ENCODE measurements at places on chromosomes 12 and 14.

GRCh38 chr12:5251092-5251491 lies 180.8 kb upstream of the NTF3 start:
- DNase-seq, result no peak

DNA sequence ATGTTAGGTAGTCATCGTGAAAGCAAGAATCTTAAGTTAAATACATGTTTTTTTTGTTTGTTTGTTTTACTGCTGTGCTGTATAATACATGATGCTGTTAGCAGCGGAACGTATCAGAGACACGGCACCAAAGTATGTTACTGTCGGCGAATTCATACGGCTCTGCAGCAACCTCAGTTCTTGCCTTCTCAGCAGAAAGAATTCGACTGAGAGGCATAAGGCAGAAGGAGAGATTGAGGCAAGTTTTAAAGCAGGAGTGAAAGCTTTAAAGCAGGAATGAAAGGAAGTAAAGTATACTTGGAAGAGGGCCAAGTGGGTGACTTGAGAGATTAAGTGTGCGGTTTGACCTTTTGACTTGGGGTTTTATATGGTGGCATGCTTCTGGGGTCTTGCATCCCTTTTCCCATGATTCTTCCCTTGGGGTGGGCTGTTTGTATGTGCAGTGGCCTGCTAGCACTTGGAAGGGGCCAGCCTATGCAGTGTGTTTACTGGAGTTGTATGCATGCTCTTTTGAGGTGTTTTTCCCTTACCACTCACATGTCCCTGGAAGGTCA lies 23.7 kb downstream of the LEMD3 start:
- no peak for DNase-seq

- no peak for DNase-seq
These were observed 77.6 kb downstream of the STAB2 start for GRCh38 chr12:103664626-103665025.

DNA sequence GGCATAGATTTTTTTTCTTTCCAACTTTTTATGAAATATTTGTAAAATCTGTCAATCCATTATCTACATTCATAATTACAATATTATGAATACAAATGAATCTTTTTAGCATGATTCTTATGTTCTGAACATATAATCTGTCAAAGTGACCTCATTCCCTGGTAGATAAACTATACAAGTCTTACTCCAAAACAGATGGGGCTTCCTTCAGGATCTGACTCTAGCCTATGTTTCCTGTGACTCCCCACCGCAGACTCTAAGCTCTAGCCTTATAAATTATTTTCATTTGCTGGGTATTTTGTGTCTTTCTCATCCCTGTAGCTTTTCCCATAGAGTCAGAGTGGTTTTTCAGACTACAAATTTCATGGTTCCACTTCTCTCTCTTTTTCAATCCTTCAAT lies 202.1 kb upstream of the KITLG start:
- no peak for DNase-seq

- no peak for DNase-seq
These were observed 163.6 kb downstream of the BRMS1L start for GRCh38 chr14:35989736-35990135.

GRCh38 chr14:100715332-100715731 lies 11.4 kb upstream of the DLK1 start:
- no peak for DNase-seq

DNA sequence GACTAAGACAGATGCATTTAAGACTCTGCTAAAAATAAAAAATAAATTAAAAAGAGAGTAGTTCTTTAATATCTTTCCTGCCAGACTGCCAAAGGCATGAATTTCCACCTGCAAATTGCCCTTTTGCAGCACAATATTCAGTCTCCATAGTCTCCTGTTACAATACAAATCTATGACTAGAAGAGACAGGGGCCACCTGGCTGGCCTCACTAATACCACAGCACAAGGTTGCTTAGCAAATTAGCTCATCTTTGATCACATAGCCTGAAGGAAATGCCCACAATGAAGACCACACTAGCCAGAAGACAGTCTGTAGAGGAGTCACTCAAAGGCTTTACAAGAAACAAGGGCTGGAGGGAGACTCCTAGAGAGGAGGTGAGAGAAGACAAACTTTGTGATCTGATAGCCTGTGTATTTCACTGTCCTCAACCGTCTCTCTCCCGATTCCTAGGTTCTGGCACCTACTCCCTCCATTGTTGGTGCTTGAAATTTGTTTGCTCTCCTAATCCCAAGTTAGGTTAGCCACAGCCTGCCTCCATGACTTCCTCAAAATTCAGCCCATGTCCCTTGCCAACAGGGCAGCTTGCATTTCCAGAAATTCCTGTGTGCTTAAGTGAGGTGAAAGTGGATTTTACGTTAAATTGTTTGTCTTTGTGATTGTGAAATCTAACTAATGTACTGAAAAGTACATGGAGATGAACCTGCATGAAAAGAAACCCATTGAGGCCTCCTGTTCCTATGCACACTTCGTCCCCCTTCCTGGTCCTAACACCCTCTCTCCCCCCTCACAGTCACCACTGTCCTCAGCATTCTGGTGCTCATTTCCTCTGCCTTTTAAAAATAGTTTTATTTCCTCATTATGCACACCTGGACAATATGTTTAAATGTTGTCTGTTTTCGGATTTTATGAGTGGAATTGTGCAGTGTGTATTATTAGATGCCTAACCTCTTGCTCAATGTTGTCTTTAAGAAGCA lies 88.7 kb upstream of the PLXNC1 start:
- DNase-seq, result no peak

GRCh38 chr14:62126879-62127478 lies 364.8 kb downstream of the SNAPC1 start:
- DNase-seq, result no peak

GRCh38 chr12:34397591-34398365 lies 375.5 kb downstream of the ALG10 start:
- DNase-seq, result no peak
